ENCODE measurements at places on chromosomes 6 and 20. TPM values are rescaled to one million over a fixed set of nuclear protein-coding genes. Genes with fewer than 3 reads are reported as not detected.

DNA sequence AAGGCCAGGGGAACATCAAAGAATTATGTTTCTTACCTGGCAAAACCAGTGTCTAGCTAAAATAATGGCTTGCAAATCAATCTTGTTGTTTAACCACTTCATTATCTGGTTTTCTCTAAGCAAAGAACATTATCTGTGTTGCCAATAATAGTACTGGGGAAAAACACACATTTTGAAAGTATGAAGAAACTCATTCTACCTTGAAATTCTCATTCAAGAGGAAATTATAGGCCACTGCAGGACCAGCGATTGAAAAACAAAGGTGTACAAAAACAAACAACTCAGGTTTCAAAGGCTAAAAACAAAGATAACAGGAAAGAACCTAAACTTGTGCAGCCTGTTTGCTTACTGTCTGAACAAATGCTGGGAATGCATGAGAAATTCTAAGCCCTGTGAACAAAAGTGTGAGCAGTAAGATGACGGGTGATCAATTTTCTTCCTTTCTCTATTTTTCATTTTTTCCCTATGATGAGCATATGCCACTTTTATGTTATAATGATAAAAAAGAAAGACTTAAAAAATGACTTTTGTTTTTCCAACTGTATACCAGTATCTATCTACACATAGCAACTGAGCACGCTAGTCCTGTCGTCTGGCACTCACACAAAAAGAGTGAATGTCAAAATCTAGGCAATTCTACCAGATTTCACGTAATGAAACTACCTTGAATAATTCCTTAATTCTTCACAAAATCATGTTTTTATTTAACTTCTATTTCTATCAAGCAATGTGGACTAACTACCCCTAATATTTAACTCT lies 117.9 kb downstream of the SGK1 start:
- no peaks in the 10 kb centered on the region for H3K27me3 ChIP-seq
- peaks cover 7% of the 10 kb centered on the region for H3K4me1 ChIP-seq
- no peak for DNase-seq
- H3K27ac ChIP-seq, result no peak overlapping the region

SLC35D3 gene
- total RNA-seq, result not detected

BHLHE23 gene
- total RNA-seq, result not detected

DNA sequence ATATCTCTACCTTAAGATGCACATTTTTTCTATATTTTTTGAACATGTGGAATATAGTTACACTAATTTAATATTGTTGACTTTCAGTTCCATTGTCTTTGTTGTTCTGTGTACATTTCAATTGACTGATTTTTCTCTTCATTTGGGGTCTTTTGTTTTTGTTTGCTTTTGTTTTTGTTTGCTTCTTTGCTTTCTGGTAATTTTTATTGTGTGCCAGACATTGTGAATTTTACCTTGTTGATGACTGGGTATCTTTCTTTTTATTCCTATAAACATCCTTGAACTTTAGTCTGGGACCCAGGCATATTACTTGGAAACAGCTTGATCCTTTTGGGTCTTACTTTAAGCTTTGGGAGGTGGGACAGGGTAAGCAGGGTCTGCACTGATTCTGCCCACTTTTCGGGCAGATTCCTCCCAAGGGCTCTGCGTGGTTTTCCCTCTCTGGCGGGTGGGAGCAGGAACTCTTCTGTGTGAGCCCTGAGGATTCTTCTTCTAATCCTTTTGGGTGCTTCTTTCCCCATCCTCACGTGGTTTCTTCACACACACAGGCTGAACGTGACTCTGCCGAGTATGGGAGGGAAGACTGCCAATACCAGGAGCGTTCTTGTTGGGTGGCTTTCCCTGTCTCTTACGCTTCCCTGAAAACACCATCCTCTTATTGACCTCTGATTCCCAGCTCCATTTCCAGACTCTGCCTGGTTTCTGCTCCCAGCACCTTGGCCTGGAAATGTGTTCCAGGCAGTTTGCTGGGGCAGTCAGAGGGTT lies 200.5 kb downstream of the ARID1B start:
- H3K4me1 ChIP-seq, result peaks cover 30% of the 10 kb centered on the region
- H3K36me3 ChIP-seq, result no peaks in the 10 kb centered on the region
- no peak overlapping the region for H3K27ac ChIP-seq
- no peak for DNase-seq
- H3K27me3 ChIP-seq, result no peaks in the 10 kb centered on the region
- peak overlapping the region; percentile 27 for H3K4me3 ChIP-seq
